GM23248 (cell line): ENCODE measurements at places on chromosomes 3 and 15. TPM values are rescaled to one million over a fixed set of nuclear protein-coding genes. Genes with fewer than 3 reads are reported as not detected.
A peak's percentile ranks its signal among the peaks of the same experiment; 100 is the strongest.

DNA sequence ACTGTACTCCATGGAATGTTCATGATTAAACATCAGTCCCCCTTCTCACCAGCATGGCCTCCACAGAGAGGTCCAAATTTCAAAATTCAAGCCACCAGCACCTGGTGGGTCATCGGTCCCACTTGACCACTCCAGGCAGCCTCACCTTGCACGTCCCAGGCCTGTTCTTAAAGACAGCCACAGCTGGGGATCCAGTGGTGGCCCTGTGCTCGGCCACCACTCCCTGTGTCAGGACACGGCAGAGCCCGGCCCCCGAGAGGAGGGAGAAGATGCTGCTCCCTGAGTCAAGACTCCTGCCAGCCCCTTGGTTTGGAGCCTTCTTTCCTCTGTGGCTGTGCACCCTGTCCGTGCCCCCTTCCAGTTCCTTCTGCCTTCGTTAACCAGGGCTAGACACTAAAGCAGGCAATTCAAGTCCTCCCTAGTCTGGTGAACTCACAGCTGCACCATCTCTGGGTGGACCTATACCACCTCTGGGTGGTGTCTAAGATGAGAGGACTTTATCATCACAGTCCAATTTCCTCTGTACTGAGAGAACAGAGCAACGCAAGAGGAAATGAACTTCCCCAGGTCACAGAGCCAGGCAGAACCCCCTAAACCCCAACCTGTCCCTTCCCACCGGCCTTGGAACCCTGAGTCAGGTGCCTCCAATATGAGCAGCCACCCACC, 97.1 kb downstream of the MEGF11 start:
- H3K36me3 ChIP-seq, result no peaks in the 10 kb centered on the region
- H3K27me3 ChIP-seq, result peaks cover 56% of the 10 kb centered on the region
- no peaks in the 10 kb centered on the region for H3K4me1 ChIP-seq

GRCh38 chr3:183233966-183234365, 19.1 kb upstream of the B3GNT5 start:
- H3K27ac ChIP-seq, result no peak overlapping the region
- no peak overlapping the region for H3K4me3 ChIP-seq
- 0 out of 2 replicates have a peak, but pooled peaks cover 4% of the 10 kb centered on the region for H3K27me3 ChIP-seq
- no peak for DNase-seq
- H3K4me1 ChIP-seq, result no peaks in the 10 kb centered on the region
- H3K36me3 ChIP-seq, result no peaks in the 10 kb centered on the region

- H3K27me3 ChIP-seq, result no peaks in the 10 kb centered on the region
- H3K4me1 ChIP-seq, result peaks cover 9% of the 10 kb centered on the region; the same call in 1 of the 2 replicates
- DNase-seq, result no peak
- H3K36me3 ChIP-seq, result peaks cover 36% of the 10 kb centered on the region
Measured at GRCh38 chr3:152454076-152454875, 185.5 kb downstream of the MBNL1 start.

- DNase-seq, result no peak
- H3K27ac ChIP-seq, result no peak overlapping the region
- H3K36me3 ChIP-seq, result no peaks in the 10 kb centered on the region
- H3K27me3 ChIP-seq, result no peaks in the 10 kb centered on the region
Measured at GRCh38 chr15:42628761-42629160, 53.4 kb downstream of the STARD9 start.

DNA sequence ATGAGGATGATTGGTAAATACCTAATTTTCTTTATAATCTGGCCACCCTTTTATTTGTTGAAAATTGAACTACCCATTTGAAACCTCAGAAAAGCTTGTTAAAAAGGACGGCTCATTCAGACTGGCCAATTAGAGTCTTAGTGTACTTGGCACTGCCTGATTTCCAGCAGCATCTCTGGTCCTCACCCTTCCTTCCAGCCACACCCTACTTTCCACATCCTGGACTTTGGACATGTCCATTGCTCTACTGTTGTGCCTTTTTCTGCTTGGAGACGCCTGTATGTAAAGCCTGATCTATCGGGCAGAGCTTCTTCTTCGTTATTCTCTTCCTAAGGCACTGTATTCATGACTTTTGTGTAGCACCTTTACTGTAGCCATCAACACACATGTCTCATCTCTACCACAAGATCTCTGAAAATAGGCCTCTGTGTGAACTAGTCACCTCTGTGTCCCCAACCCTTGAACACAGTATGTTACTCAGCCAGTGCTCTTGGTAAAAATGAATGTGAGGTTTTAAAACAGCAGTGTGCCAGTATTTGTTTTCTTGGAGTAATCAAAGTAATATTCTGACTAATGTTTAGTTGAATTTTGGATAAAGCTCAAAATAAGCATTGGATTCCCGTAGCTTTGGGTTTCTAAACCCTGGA, 6.8 kb downstream of the RBM5 start:
- H3K4me3 ChIP-seq, result no peak overlapping the region
- no peaks in the 10 kb centered on the region for H3K27me3 ChIP-seq
- peaks cover 15% of the 10 kb centered on the region for H3K4me1 ChIP-seq
- DNase-seq, result peak; percentile 41
- peaks cover 90% of the 10 kb centered on the region for H3K36me3 ChIP-seq

GRCh38 chr3:72661115-72661457, 187.2 kb downstream of the SHQ1 start:
- no peak overlapping the region for H3K27ac ChIP-seq
- no peaks in the 10 kb centered on the region for H3K27me3 ChIP-seq
- DNase-seq, result peak; percentile 93
- no peaks in the 10 kb centered on the region for H3K36me3 ChIP-seq
- peaks cover 32% of the 10 kb centered on the region for H3K4me1 ChIP-seq
- no peak overlapping the region for H3K4me3 ChIP-seq

DNA sequence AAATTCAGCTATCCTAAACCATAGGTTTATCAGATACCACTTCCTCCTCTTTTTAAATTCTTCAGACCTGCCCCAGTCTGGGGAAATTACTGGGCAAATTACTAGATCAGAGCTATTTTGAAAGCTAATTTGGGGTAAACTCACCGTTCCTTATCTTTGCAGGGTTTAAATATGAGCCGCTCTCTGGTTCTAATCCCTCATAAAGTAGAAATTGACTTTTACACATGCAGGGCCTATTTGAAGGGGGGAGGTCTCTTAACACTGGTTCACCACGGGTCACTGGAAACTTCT, 11.0 kb upstream of the MEIS2 start:
- no peaks in the 10 kb centered on the region for H3K36me3 ChIP-seq
- H3K4me3 ChIP-seq, result peak overlapping the region; percentile 80
- H3K27ac ChIP-seq, result no peak overlapping the region
- H3K27me3 ChIP-seq, result no peaks in the 10 kb centered on the region

DNA sequence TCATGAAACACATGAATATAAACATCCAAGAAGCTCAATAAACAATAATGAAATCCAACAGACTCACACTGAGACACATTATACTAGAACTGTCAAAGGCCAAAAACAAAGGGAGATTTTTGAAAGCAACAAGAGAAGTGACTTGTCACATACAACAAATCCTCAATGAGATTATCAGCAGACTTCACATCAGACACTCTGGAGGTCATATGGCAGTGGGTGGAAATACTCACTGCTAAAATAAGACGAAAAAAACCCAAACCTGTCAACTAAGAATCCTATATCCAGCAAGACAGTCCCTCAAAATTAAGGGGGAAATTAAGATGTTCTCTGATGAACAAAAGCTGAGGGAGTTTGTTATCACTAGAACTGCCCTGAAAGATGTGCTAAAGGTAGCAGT, 125.4 kb upstream of the MELTF start:
- H3K4me3 ChIP-seq, result no peak overlapping the region
- peaks cover 15% of the 10 kb centered on the region; the same call in 1 of the 2 replicates for H3K36me3 ChIP-seq
- H3K27ac ChIP-seq, result no peak overlapping the region
- H3K4me1 ChIP-seq, result 0 out of 2 replicates have a peak, but pooled peaks cover 6% of the 10 kb centered on the region
- peak; percentile 5 for DNase-seq
- no peaks in the 10 kb centered on the region for H3K27me3 ChIP-seq

GRCh38 chr15:92069308-92070250, 216.1 kb downstream of the SLCO3A1 start:
- H3K4me1 ChIP-seq, result 0 out of 2 replicates have a peak, but pooled peaks cover 10% of the 10 kb centered on the region
- peak; percentile 90 for DNase-seq
- H3K36me3 ChIP-seq, result no peaks in the 10 kb centered on the region
- H3K27me3 ChIP-seq, result no peaks in the 10 kb centered on the region

- H3K36me3 ChIP-seq, result no peaks in the 10 kb centered on the region
- no peaks in the 10 kb centered on the region for H3K27me3 ChIP-seq
- no peak overlapping the region for H3K4me3 ChIP-seq
- no peak overlapping the region for H3K27ac ChIP-seq
Measured at GRCh38 chr3:20984594-20985205, 766.3 kb downstream of the ZNF385D start.

- H3K4me1 ChIP-seq, result peaks cover 30% of the 10 kb centered on the region
- no peak overlapping the region for H3K27ac ChIP-seq
- no peak overlapping the region for H3K4me3 ChIP-seq
Measured at GRCh38 chr3:117101697-117102096, 392.1 kb downstream of the TUSC7 start.

The DAZL gene
- polyA plus RNA-seq, result not detected in 2 replicates

The ABHD5 gene
- 31.4 and 32.3 TPM in 2 replicates for polyA plus RNA-seq

The CCDC9B gene
- 28.8 and 33.1 TPM in 2 replicates for polyA plus RNA-seq

The TRPM1 gene
- polyA plus RNA-seq, result not detected in 2 replicates

The PAQR5 gene
- polyA plus RNA-seq, result 5.5 and 5.7 TPM in 2 replicates

The EDEM1 gene
- 16.6 and 17.3 TPM in 2 replicates for polyA plus RNA-seq

The CEP19 gene
- polyA plus RNA-seq, result 4.5 and 5.7 TPM in 2 replicates
